Activated CD8-positive, alpha-beta memory T cell treated with anti-CD3 and anti-CD28 coated beads for 1 hour (primary cell): ENCODE measurements at places on chromosomes 3 and 15.

GRCh38 chr3:47542471-47543173 is 29.1 kb upstream of the ELP6 start:
- DNase-seq: no peak

- no peak for DNase-seq
Observed at GRCh38 chr15:42595626-42596240, 20.3 kb downstream of the STARD9 start.

GRCh38 chr15:52789601-52790168 is 451 bp downstream of the ONECUT1 start:
- no peak for DNase-seq

DNA sequence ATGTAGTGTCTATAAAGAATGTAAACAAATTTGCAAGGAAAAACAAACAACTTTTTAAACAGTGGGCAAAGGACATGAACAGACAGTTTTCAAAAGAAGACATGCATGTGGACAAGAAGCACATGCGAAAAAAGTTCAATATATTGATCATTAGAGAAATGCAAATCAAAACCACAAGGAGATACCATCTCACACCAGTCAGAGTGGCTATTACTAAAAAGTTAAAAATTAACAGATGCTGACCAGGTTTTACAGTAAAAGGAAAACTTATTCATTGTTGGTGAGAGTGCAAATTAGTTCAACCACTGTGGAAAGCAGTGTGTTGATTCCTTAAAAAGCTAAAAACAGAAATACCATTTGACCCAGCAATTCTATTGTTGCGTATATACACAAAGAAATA is 47.1 kb upstream of the LSAMP start:
- DNase-seq: no peak
